Activated T-helper 1 cell treated with anti-CD3 and anti-CD28 coated beads, Interleukin-2, amount 50 U/mL, for 16 hours (primary cell): ENCODE measurements at places on chromosomes 12 and 14.

- no peak for DNase-seq
Observed at GRCh38 chr14:36785511-36785910, 123.9 kb downstream of the PAX9 start.

- DNase-seq: no peak
Observed at GRCh38 chr14:42214981-42215491, 608.4 kb downstream of the LRFN5 start.

DNA sequence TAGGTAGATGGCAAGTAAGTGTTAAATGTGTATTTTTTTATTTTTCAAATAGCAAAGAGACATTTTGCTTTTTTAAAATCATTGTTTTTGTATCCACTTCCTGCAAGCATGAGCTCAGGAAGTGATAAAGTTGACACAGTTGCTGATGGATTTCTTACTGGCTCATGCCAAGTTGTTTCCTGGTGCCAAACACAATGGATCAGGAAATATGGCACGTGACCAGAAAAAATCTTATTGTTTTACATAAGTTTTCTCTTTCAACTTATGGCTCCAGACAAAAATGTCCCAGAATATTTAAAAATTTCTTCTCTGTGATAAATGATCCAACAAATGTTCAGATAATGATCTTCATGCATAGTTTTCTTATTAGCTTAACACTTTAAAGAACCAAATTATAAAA is 1279.1 kb upstream of the FLRT2 start:
- no peak for DNase-seq

DNA sequence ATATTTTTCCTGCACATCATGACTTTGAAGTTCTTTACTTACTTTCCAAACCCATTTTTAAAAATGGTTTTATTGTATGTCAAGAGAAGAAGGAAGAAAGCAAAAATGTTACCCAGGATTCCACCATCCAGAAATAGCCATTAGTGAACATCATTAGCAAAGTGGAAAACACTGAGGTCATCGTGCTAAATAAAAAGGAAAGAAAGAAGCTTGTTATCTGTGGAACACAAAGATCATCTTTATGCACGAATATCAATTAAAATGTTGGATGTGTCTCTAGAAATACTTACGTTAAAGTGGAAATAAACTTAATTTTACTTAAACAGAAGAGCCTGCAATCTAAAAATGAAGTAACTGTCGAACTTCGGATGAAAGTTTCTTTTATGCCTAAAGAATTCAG is 27.3 kb downstream of the SFSWAP start:
- no peak for DNase-seq

GRCh38 chr12:88185988-88186387 is 43.9 kb downstream of the TMTC3 start:
- no peak for DNase-seq

DNA sequence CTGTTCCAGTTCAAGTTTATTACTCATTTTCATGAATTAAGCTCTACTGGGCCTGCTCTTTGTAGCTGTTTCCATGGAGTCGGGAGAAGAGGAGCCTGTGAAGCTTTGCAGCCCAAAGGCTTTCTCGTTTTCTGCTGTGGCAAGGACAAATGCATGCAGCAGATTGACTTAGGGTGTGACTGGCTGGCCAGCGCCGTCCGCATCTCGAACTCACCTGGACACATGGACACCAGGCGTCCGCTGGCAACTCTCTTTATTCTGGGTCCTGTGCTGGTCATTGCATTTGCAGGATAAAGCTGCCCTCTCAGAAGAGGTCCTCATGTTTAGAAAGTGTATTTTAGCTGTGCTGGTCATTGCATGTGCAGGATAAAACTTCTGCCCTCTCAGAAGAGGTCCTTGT is 350.4 kb downstream of the TMEM121 start:
- no peak for DNase-seq
